ENCODE measurements at places on chromosomes 12 and 14.

- DNase-seq, result no peak
These were observed 2.9 kb downstream of the CIPC start for GRCh38 chr14:77100961-77101360.

- DNase-seq, result no peak
These were observed 87.5 kb downstream of the SCARB1 start for GRCh38 chr12:124776125-124776513.

DNA sequence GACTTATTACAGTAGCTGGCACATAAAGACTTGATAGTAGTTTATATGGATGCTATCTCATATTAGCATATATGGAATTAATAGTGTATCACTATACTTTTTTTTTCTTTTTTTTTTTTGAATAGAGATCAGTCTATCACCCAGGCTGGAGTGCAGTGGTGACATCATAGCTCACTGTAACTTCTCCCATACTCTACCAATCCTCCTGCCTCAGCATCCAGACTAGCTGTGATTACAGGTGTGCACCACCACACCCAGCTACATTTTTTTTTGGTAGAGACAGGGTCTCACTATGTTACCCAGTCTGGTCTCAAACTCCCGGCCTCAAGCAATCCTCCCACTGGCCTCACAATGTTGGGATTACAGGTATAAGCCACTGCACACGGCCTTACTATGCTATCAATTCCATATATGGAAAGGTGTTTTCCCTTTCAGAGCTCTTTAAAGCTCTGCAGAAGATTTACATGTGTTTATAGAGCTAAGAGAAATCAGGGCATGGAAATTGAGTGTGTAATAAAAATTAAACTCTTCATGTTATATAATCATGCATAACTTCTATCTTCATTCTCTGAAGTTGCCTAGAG lies 1.8 kb upstream of the TBK1 start:
- no peak for DNase-seq

- DNase-seq, result peak; percentile 82
These were observed 43.6 kb downstream of the FGD6 start for GRCh38 chr12:95173392-95174251.

- no peak for DNase-seq
These were observed 108.2 kb upstream of the NAV3 start for GRCh38 chr12:77722536-77722935.

GRCh38 chr12:124828264-124829007 lies 35.2 kb downstream of the SCARB1 start:
- DNase-seq, result peak; percentile 46

DNA sequence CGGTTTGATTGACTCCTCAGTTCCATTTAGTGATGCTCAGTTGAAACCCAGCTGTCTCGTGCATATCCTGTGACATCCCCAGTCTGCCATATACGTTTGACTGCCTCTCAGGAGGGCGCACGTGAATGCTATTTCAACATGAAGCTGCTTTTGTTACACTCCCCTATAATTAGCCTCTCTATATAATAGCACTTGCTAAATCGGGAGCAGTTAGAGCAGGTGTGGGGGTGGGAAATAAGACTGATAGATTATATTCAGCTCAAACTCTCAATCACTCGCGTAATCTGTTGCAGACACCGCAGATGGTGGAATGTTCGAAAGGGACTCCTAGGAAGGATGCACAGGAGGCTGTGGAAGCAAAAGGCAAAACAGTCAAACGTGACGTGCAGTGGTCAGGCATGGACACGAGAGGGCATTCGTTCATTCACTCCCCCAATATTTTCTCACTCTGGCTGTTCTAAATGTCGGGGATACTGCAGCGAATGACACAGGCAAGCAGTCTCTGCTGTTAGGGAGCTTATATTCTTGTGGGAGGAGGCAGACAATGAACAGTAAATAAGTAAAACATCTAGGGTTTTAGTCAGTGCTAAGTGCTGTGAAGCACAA lies 29.8 kb downstream of the KCNA1 start:
- DNase-seq, result no peak

DNA sequence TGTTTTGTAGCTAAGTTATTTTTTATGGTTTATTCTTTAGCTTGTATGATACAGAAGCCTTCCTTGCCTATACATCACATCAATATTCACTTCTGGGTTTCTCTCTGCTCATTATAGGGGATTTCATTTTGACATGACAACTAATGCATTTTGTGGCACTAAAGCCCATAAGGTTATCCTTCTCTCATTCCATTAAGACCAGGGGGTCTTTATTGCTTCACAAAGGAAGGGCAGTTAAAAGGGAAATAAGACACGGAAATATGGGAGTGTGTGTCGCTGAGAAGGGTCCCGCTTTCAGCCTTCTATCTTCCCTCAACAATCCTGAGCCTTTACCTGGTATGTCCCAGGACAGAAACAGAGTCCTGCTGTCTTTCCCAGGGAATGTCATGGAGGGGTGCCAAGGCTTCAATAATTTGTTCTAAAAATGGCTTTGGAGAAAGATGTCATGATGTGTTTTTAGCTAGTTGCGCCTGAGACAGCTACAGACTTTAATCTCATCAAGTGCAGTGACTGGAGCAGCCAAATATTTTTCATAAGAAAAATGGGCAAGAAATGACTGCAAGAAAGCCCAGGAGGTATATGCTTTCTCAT lies 1145.4 kb upstream of the TMEM132C start:
- DNase-seq, result no peak

DNA sequence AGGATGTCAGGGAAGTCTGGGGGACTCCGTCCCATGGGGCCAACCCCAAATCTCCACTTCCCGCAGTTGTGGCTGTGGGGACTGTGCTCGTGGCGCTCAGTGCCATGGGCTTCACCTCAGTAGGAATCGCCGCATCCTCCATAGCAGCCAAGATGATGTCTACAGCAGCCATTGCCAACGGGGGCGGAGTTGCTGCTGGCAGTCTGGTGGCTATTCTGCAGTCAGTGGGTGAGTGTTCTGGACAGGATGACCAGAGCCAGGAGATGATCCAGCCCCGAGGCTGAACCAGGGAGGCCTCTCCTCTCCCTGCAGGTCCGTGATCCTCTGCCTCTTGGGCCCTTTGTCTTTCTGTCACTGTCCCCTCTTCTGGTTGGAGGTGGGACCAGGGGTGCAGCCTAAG lies 8.8 kb upstream of the IFI27 start:
- DNase-seq, result no peak

- no peak for DNase-seq
These were observed 206.8 kb downstream of the SYNE2 start for GRCh38 chr14:64059454-64060198.

DNA sequence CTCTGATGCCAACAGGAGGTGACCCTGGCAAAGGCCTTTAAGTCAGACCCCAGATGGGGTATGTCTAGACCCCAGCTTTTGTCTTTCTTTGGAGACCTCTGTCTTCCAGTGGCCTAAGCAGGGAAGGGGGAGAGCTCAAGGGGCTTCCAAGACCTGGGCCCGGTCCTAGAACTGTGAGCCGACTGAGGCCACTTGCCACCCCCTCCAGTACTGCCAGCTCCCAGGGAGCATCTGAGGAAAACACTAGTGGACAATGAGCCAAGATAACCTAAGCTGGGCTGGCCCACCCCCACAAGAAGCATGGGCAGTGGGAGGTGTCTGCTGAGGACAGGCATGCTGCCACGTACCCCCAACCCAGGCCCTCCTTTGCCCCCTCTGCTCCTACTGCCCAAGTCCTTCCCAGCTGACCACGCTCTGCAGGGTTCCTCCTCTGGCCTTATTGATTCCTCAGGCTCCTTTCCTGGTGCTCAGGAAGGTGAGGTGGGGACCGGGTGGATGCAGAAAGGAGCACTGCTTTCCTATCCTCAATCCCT lies 21.1 kb downstream of the VDR start:
- DNase-seq, result no peak

DNA sequence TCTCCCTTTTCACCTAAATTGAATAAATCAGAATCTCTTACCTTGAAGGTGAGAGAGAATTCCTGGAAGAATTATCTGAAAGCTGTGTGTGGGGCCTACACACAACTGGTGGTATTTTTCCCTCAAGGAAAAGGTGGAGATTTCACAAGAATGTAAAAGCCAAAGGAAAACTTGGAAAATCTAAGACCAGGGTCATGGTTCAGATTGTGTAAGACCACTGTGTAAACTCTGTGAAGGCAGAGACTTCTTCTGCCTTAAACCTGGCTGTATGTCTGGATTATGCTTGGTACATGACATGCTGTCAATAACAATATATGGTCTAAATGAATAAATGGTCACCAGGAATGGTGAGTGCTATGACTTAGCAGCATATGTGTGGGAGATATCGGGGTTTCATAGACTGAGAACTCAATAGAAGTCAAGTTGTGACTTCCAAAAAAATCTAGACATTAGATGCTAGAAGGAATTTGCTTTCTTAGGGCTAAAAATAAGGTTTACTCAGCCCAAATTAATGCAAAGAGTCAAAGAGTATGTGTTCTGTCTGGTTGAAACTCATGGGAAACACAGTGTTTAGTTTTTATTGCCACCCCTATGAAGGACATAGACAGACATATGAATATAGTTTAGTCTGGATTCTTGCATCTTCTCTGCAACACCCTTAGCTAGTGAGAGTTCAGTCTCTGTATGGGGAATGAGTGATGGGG lies 163.7 kb downstream of the SNAPC1 start:
- DNase-seq, result no peak

- no peak for DNase-seq
These were observed 8.5 kb upstream of the CDC42BPB start for GRCh38 chr14:103065861-103066260.

- no peak for DNase-seq
These were observed 131.9 kb downstream of the SMOC1 start for GRCh38 chr14:70011098-70011497.

DNA sequence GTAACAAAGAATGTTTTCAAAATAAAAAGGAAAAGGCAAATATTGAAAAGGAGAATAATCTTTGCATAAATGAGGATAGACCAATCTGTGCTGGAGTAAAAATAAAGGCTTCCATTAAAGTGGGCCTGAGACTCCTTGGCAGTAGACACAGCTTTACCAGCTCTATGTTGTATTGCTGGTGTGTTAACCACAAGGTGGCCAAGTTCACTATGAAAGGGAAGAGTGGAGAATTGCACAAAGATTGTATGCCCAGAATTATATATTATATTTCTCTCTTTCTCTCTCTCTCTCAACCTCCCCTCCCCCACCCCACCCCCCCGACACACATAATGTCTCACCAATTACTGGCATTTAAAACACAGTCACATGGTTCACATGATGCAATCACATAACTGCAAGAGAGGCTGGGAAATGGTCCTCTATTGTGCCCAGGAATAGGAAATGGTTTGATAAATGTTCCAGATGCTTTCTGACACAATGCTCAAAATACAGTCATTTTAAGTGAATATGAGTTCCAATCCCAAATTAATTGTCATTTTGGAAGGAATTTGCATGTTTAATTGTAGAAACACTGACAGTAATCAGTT lies 222.6 kb upstream of the SYT1 start:
- no peak for DNase-seq

GRCh38 chr12:52225752-52226151 lies 7.3 kb upstream of the KRT7 start:
- no peak for DNase-seq

DNA sequence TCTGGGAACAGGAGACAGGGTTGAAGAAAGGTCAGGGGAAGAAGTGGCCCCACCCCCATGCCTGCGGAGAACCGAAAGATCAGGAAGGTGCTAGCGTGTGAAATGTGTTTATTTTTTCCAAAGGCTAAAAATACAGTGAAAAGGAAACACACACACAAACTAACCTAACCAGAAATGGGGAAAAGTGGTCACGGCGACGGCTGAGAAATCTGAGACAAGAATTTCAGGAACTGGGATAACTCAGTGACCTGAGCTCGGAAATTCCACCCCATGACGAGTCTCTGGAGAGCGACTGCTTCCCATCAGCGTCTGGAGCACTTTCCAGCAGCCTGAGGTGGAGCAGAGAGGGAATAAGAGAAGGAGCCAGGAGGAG lies 16.6 kb upstream of the RND1 start:
- peak; percentile 68 for DNase-seq

- DNase-seq, result peak; percentile 80
These were observed 834 bp downstream of the RASSF8 start for GRCh38 chr12:25959071-25959961.

DNA sequence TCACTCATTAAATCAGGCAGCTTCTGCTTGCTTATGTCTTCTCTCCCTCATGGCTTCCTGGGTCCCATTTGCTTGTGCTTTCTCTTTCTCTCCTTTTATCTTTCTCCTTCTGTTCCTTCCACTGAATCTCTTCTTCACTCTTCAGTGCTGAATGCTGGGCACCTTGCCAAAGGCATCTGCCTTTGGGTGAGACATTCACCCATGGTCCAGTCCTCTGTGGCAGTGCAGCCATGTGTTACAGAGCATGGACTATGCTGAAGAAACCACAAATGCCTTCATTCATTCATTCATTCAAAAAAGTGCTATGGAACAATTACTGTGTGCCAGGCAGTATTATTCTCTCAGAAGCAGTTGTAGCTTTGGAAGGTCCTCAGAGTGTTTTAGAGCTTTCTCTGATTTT lies 344.4 kb upstream of the STXBP6 start:
- DNase-seq, result no peak

GRCh38 chr14:33692762-33693161 lies 258.1 kb downstream of the EGLN3 start:
- peak; percentile 85 for DNase-seq

DNA sequence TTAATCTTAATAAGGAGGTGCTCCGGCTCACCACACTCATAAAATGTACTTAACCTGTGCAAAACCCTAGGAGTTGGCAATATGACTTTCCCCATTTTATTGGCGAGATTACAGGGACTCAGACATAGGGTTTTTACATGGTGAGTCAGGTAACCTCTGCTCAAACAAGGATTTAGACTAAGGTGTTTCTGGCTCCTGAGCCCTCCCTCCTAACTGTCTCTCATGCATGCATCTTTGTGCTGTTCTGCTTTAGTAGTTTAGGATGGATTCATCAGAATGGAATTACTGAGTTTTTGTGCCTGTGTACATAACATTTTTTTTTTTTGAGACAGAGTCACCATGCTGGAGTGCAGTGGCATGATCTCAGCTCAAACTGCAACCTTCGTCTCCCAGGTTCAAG lies 993.3 kb upstream of the TMEM132C start:
- peak; percentile 17 for DNase-seq
